ENCODE measurements at places on chromosomes 3 and 15.

- no peak for DNase-seq
Measured at GRCh38 chr3:157123621-157124020, 36.3 kb downstream of the CCNL1 start.

DNA sequence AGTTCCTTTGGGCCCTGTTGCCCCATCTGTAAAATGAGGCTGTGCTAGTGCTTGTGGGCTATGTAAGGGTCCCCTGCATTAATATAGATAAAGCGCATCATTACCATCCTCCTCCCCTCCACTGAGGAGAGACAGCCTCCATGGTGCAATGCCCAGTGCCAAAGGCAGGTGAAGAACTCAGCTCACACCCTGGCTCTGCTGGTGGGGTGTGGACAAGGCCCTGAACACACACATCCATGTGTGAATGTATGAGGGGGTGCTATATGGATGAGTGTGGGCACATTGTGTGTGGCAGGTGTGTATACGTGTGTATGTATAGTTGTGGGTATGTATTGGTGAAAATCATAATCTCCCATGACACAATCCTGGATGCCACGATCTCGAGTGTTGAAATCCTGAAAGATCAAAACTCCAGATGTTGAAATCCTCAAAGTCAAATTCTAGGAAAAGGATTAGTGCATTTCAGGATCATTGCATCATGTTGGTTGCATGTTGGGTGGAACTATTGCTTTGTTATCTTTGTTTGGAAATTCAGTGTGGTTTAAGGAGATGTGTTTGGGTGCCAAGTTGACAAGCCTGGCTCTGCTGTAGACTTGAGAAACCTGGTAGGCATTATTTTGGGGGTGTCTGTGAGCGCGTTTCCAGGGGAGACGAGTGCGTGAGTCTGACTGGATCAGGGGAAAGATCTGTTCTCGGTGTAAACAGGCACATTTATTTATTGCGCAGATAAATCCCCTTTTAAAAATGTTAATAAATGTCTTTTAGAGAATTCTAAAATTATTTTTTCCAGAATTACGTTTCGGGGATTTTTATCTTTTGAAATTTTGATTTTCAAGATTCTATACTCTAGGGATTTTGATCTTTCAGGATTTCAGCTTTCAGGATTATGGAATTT, 42.0 kb upstream of the SEC61A1 start:
- DNase-seq: peak; percentile 73

DNA sequence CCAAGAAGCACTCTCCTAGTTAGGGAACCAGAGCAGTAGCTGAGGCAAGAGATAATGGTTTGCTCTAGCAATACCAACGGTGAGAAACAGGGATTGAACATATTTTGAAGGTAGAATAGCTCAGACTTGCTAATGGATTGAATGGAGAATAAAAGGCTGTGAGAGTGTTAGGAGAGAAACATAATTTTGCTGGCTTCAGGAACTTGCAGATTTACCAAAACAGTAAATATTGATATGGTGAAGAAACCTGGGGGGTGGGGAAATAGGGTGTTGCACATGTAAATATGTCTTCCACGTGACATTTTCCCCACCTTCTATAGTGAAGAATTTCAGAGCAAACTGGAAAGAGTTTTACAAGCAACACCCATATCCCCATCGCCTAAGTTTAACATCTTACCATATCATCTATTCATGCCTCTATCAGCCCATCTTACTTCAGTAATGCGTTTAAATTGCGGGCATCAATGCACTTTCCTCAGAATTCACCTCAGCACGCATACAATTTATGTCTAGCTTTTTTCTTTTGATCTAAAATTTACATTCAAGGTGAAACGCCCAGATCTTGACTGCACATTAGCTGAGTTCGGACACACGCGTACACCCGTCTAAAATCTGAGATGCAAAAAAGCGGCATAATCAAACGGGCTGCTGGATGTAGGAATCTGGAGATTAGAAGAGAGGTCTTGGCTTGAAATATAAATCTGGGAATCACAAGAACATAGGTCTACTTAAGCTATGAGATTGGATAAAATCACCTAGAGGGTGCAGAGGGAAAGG, 891 bp upstream of the NR1D2 start:
- DNase-seq: no peak

- no peak for DNase-seq
Measured at GRCh38 chr15:89704411-89704810, 13.8 kb downstream of the WDR93 start.

DNA sequence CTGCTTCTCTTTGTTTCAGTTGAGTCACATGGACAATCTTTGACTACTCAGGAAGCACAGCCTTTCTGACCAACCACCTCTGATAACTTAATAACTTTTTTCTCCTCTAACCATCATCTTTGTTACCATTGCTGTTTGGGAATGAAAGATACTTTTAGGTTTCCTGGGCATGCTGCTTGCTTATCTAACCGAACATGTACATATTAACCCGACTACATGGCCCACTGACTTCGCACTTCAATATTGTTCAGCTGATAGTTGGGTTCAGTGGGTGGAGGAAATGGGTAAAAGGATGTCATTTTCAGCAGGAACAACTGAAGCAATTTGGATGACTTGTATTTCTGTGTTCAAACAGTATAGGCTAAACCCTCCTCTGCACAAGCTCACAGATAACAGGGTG, 214.3 kb downstream of the SQOR start:
- no peak for DNase-seq

DNA sequence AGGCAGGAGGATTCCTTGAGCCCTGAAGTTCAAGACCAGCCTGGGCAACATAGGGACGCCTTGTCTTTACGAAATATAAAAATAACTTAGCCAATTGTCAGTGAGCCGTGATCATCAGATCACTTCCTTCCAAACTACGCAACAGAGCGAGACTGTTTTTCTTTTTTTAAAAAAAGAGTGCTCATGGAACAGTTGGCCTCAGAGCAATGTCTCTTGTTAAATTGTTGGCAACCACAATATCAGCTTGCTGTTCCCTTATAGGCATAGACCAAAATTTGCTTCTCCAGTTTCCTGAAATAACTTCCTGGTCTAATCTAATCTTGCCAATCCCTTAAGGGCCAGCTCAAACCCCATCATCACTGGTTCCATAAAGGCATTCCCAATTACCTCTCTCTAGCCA, 93.3 kb upstream of the SLC4A7 start:
- no peak for DNase-seq

DNA sequence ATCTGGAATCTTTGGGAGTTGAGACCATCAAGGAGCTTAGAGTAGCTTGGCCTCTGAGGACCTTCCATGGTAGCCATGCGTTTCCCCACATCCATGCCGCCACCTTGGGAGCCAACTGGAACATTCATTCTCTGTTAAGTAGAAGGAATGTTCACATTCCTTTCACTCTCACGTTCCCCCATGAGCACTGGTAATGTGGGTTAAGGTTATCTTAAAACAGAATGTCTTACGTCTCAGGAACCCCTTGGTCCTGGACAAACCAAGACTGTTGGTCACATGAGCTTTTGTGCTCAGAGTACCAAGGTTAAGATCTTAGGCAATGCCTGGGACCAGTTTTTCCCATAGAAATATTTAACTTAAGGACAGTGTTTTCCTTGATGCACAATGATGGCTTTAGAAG, 211.7 kb upstream of the UBE2E1 start:
- DNase-seq: no peak

DNA sequence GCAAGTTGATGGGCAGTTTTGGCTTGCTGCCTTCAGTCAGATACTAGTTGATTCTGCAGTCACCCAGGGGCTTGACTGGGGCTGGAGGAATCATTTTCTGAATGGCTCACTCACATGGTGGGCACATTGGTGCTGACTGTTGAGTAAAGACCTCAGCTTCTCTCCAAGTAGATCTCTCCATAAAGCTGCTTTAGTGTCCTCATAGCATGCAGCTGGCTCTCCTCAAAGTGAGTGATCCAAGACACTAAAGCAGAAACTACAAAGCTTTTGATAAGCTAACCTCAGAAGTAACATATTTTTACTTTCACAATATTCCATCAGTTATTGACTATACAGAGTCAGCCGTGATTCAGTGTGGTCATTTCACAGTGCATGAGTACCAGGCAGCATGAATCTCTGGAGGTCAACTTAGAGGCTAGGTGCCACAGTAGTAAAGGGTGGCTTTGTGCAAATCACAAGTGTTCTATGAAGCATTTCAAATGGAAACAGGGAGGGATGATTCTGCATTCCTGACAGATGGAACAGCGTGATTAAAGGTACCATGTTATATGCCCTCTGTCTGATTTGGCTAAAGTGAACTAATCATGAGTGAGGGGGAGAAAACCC, 24.3 kb upstream of the ATP8B4 start:
- no peak for DNase-seq

DNA sequence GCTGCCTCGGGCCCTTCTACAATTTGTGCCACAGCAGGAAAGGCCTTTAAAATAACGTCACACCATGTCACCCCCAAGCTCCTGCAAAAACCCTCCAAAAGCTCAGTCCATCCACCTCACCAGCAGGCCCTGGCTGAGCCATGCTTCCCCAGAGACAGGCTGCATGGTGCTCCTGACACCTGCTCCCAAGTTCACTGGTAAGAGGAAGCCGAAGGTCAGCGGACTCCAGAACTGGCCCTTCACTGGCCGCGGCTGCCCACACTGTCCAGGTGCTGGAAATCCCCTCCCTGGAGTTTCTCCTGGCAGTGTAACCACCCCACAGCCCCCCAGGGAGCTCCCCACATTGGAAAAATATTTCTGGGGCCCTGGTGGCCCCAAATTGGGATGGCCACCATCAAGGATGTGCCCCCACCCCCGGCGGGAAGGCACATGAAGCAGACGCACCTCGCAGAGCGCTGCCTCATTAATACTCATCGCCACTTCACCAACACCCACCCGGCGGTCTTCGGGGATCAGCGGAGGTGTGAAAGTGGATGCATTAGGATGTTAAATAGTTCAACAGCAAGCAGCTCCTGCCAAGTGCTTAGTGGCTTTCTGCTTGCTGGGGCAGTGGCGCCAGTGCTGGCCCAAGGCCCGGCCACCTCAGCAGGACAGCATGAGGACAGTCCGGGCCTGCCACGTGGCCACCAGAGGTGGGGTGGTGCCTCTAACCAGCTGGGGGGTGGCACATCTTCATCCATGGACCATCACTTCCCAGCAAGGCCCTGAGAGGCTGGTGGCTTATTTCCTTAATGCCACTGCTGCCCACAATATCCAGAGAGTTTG, 146.1 kb upstream of the IQSEC1 start:
- no peak for DNase-seq

GRCh38 chr3:152703245-152703890, 131.6 kb upstream of the P2RY1 start:
- DNase-seq: no peak

DNA sequence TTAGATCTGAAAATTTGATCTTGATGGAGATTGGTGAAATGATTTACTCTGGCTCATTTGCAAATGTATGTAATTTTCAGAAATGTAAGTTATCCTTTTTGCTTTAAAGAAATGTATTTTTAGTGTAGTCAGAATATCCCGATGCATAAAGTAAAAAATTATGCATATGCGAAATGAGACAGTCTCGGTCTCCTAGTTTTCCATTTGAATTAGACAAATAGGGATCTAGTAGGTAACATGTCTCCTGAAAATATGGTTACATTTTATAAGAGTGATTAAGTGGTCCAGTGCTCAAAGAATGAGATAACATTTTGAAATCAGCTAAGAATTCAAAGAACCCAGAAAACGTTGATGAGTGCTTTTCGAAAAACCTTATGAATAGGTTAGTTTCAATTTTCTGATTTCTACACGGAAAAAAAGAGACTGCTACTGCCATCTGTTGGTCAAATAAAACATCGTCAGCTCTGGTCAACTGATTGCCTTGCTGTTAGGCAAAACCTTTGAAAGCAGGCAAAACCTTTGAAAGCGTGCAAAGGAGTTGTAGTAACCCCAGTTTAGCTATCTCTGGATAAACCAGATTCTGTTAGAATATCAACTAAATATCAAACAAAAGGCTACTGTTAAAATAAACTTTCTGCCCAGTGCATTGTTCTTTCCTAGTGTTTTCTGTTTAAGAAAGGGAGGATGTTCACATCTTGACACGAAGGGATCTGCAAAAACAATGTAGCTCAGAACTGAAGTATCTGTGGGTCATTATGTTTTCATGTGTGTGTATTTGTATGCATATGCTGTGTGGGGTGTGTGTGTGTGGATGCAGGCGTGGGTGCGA, 59.3 kb upstream of the CHMP2B start:
- DNase-seq: peak; percentile 32

DNA sequence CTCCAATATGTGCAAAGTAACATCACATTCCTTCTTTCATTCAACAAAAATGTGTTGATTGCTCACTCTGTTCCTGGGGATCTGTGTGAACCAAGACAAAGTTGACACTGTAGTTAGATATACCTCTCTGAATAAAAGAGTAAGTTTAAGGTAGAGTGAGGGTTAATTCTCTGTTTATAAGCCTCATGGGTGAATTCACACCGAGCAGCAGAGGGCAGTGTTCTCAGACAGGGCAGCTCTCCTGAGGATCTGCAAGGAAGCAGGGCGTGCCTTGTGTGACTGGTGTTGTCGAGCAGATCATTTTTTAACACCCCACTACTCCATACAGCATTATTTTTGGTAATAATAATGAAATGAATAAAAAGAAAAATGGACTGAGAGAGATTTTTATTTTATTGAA, 34.4 kb downstream of the PAQR9 start:
- DNase-seq: peak; percentile 68

DNA sequence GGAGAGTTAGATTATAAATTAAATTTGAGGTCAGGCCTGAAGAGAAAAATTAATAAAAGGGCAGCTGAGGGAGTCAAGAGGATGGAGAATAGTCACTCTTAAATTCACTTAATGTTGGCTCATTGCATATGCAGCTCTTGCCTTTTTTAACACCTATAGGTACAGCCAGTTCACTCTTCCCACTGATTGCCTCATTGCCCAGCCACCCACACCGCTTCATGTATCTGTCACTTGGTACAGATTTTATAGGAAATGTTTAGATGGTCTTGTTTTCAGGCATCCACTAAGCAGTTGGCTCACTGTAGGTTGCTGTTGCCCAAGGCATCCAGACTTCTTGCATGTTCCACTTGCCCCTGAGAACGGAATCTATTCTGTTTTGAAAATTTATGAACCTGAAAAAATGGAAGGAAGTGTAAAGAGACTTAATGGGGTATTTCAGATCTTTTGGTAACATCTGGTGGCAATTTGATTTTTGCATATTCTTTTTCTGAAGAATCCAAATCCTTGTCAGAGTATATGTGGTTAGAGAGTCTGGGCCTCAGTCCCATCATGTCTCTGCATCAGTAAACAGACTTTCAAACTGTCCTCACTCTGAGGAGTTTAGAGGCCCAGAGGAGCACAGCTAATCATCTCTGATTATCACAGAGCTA, 151.9 kb downstream of the RBPMS2 start:
- no peak for DNase-seq
